ENCODE measurements at places on chromosomes 6 and 20. TPM values are rescaled to one million over a fixed set of nuclear protein-coding genes. Genes with fewer than 3 reads are reported as not detected.

DNA sequence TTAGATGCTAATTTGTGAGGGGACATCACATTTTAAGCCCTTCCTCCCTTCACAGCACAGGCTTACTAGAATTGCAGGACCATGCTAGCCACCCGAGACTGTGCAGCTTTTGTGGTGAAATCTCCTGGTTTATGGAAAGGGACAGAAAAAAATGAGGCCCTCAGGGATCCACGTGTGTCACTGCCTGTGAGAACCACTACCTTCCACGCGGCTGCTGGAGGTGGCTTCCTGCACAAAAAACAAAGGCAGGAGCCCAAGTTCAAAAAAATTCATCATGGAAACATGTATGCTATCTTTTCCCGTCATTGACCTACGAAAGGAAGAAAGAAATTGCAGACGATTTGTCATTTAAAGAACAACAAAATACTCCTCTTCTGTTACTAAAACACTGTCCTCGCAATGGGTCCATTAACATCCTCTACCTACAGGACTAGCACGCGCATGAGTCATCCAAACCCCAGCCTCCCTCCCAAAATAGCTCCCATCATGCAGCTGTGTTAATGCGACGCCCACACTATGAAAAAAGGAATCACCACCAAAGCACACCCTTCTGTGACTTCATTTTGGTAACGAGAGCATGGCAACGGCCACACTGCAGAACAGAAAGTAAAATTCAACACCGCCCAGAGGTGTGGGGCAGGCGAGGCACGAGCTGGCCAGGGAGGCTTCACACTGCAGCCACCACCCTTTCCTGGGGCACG, 45.7 kb downstream of the RAMACL start:
- peak; percentile 48 for DNase-seq

DNA sequence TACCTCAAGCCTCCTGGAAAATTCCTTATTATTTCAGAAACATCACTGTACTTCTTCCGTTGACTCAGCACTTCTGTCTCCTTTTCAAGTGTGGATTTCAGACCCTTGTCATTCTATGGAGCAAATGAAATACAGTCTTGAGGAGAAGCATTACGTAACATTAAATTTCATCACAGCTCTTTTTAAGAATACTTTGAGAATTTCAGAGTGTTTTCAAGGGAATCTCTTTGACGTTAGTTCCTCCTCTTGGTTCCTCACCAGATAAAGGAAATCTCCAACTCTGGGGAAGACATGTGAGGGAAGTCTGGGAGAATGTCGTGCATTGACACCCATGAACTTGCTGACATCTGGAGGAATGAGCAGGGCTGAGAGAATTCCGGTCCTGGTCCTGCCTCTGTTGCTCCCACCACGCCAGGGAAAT, 32.3 kb downstream of the UST start:
- no peak for DNase-seq

DNA sequence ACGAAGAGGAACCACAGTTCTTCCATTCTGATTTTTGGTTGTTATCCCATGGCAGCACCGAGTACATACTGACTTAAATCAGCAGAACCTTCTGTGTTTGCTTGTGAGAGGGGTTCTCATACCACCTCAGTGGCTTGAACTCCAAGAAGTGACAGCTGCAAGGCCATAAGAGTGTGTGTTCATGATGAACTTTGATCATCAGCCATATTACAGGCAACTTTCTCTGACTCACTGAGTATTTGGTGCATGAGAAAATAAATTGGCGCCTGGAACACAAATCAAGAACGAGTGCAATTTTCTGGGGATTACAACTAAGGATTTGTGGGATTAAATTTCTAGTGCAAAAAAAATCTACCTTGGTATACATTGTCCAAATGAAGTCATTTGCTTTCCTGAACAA, 68.9 kb downstream of the CYP39A1 start:
- peak; percentile 53 for DNase-seq

DNA sequence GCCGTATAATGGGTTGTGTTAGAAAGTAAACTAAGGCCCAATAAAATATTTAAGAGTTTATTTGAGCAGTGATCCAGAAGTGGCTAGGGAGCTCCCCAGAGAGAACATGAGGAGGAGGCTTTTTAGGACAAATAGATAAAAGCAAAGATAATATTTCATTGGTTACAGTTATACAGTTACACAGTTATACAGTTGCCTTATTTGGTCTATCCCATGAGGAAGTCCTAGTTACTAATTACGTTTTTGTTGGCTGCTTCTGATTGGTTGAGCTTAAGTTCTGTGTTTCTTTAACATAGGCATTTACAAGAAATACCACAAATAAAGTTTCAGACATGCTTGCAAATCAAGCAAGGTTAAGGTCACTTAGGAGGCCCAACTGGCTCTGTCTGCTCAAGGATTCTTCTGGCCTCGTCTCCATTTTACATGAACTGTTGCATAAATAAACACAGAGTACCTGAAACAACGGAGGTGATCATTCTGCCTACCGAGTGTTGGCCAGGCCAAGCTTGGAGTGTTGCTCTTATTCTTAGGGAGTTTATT, 7.0 kb downstream of the UBD start:
- peak; percentile 54 for DNase-seq

DNA sequence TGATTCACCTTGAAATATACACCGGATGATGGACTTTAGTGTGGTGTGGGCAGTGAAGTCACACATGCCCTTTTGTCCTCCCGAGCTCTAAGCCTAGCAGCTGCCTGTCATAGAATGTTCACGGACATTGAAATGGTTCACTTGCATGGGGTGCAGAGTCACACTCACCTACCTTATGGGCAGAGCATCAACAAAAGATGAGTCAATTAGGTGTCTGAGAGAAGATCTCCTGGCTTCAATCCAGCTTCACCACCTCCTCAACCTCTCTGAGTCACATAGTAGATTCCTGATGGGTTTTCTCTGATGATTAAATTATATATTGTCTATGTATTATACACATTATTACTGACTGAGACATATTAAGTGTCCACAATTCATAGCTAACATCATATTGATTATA, 48.1 kb upstream of the HLA-E start:
- DNase-seq: no peak

DNA sequence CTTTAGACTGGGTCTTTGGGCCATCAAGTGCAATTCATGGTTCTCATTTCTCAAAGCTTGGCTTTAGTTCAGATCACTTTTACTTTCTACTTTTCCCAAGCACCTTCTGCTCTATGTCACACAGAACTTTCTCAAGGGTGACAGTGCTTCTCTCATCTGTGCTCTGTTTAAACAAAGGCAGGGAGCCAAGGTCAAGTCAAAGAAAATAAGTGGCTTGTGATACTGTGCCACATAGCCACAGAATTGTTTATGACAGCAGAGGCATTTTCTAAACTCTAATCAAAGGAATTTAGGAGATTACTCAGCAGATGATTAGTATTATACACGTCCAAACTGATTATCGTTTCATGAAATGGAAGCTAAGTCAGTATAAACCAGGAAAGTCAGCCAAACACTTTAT, 348.0 kb downstream of the HDGFL1 start:
- no peak for DNase-seq

DNA sequence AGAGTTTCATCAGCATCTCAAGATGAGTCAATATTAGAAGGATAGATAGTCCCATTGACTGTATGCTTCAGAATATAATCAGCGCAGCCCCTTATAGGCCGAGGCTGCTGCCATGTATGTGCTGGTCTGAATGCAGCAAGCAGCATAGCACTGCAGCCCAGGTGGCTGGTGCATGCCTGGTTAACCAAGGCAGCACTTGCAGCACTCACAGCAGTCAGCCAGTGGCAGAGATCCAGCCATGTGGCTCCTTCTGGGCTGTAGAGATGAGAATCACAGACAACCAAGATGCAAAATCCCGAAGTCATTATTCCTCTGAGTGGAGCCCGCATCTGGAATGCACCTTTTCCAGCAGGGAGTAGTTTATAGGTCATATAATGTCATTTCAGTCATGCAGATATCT, 251.9 kb downstream of the UST start:
- DNase-seq: no peak

GRCh38 chr6:116561377-116562018, 7.9 kb downstream of the CALHM4 start:
- peak; percentile 70 for DNase-seq

DNA sequence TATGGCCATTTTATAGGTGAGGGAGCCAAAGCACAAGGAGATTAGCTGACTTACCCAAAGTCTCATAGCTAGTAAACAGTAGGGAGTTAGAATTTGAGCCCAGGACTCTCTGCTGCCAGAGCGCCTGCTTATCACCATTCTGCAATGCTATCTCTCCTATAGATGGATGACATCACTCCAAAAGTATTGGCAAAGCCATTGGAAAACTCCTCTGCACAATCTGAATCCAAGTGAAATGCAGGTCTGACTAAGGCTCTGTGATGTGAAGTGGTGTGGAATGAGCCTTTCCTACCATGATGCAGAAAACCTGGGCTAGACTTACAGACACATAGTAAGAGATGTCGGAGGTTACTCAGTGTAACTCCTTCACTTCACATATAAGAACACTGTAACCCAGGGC, 106.3 kb downstream of the GRM1 start:
- DNase-seq: no peak

DNA sequence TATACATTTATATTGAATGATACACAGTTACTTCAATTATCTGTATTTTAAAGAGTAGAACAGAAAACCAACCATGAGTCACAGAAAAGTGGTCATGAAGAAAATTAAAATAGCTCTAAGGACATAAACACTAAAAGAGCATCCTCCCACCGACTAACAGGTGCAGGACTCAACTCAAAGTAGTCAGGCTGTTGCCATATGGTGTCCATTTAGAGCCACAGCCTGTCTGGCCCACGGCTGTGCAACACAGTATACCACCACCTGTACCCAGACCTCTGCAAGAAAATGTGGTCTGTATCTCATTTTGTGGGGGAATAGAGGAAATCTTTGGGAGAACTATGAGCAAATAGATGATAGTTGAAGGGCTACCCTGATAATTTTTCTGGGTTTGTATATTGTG, 449.8 kb upstream of the RNF217 start:
- no peak for DNase-seq

DNA sequence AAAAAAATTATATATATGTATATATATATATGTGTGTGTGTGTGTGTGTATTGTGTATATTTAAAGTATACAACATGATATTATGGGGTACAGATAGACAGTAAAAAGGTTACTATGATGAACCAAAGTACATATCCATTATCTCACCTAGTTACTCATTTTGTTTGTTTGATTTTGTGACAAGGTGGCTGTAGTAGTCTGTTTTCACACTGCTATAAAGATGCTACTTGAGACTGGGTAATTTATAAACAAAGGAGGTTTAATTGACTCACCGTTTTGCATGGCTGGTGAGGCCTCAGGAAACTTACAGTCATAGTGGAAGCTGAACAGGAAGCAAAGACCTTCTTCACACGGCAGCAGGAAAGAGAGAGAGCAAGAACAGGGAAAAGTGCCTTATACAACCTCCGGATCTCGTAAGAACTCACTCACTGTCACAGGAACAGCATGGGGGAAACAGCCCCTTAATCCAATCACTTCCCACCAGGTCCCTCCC, 30.2 kb upstream of the DACT2 start:
- no peak for DNase-seq

DNA sequence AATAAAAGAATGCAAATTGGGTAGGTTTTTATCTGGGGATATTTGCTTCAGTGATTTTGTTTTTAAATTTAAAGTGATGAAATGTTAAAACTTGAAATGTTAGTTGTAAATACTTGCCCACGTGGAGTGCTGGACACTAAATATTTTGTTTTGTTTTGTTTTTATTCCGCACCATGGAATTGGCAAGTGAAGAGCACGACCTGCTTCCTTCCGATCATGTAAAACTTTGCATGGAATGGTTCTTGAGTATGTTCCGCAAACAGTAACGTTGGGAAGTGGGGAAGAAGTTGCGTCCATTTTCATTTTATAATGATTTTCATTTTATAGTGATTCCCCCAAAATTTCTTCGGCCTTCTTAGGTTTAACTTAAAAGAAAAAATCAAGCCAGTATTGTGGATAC, 765 bp downstream of the IRAK1BP1 start:
- peak; percentile 3 for DNase-seq

DNA sequence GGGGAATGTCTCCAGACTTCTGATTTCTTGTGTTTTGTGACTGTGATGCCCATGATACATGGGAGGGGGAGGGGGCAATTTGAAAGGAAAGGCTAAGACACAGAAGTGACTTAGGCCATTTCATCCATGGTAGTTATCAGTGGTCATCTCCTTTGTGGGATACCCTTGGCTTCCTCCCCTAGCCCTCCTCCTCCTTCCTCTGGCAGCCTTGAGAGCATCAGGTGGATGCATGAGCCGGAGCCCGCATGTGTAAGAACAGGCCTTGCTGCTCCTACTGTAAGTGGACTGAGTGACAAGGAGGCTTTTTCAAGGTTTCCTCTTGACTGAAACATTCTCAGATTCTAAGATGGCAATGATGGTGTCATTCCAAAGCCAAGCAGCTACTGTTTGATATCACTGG, 874 bp downstream of the CD83 start:
- no peak for DNase-seq

- no peak for DNase-seq
Observed at GRCh38 chr20:50821994-50822393, 27.1 kb downstream of the BCAS4 start.

DNA sequence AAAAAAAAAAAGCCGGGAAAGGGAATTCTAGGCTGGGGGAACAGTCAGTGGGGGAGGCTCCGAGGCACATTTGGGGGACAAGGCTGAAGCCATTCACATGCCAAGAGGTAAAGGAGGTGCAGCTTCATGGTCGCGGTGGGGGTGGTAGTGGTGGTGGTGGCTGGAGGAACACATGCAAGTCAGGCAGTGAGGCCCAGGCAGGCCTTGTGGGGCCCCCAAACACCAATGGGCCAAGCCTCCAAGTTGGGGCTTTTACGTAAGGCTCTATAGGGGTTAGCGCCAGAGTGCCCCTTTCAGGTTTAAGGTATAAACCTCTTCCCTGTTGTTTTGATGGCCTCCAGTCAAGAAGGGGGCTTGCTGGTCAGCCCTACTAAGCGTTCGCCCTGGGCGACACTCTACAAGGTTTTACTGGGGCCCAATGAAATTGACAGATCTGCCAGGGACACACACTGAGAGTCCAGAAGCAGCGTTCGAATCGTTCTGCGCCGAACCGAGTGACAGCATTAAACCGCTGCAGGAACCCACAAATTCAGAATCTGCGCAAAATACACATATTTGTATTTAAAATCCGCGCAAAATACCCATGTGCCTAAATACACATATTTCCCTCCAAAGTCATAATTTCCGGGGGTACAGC, 818 bp upstream of the AP5S1 start:
- peak; percentile 20 for DNase-seq

GRCh38 chr6:29424575-29424974, 9.8 kb downstream of the OR12D1 start:
- no peak for DNase-seq

GRCh38 chr6:81750200-81750599, 2.3 kb downstream of the TENT5A start:
- DNase-seq: peak; percentile 7

- no peak for DNase-seq
Observed at GRCh38 chr6:84691978-84692623, 72.3 kb downstream of the TBX18 start.

- no peak for DNase-seq
Observed at GRCh38 chr20:32918296-32918695, 59.6 kb downstream of the EFCAB8 start.

HLA-DOA gene
- 5.9 TPM for polyA plus RNA-seq

XKR7 gene
- polyA plus RNA-seq: not detected

CASS4 gene
- polyA plus RNA-seq: 1.5 TPM

EFCAB8 gene
- polyA plus RNA-seq: 0.22 TPM

ARFGEF3 gene
- 6.2 TPM for polyA plus RNA-seq

FERMT1 gene
- 25.2 TPM for polyA plus RNA-seq

LY6G6D gene
- not detected for polyA plus RNA-seq

KCNK16 gene
- polyA plus RNA-seq: not detected

PKIB gene
- polyA plus RNA-seq: 59.5 TPM

PHF1 gene
- polyA plus RNA-seq: 48.1 TPM
